ENCODE measurements at places on chromosomes 3 and 15. TPM values are rescaled to one million over a fixed set of nuclear protein-coding genes. Genes with fewer than 3 reads are reported as not detected.

Gene TMEM212
- total RNA-seq, result not detected

Gene RARB
- total RNA-seq, result 0.53 TPM

GRCh38 chr3:170128977-170129431 is 52.5 kb downstream of the PHC3 start:
- DNase-seq, result no peak
- no peak overlapping the region for H3K4me3 ChIP-seq
- H3K27ac ChIP-seq, result no peak overlapping the region
- no peaks in the 10 kb centered on the region for H3K36me3 ChIP-seq

GRCh38 chr3:11522953-11523571 is 120.7 kb downstream of the VGLL4 start:
- no peak overlapping the region for H3K4me3 ChIP-seq
- no peaks in the 10 kb centered on the region for H3K36me3 ChIP-seq
- H3K27me3 ChIP-seq, result no peaks in the 10 kb centered on the region
- peak overlapping the region; percentile 9 for H3K27ac ChIP-seq
- no peak for DNase-seq

Measured in Peyer's patch (tissue), 4 donors.